Astrocyte of the cerebellum (primary cell): ENCODE measurements at places on chromosomes 4 and X.

GRCh38 chrX:120727911-120728310 is 98.1 kb upstream of the C1GALT1C1 start:
- no peak for DNase-seq

- DNase-seq: no peak
Measured at GRCh38 chr4:171235521-171235920, 577.7 kb upstream of the GALNTL6 start.

DNA sequence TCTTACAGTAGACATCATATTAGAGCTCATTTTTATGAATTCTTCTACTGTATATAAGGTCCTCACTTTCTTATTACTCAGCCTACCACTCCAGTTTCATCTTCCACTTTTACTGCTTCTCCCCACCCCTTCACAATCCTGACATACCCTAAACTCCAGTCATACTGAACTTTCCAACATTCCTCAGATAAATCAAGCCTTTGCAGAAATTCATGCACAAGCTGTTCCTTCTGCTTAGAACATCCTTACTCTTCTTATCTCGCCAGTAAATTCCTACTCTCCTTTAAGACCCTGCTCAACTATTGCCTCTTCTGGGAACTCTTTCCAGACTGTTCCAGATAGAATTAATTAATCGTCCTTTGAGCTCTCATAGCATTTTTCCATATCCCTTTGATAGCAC is 24.8 kb downstream of the RTL9 start:
- no peak for DNase-seq

- DNase-seq: no peak
Measured at GRCh38 chr4:90580326-90580725, 453.1 kb downstream of the CCSER1 start.

DNA sequence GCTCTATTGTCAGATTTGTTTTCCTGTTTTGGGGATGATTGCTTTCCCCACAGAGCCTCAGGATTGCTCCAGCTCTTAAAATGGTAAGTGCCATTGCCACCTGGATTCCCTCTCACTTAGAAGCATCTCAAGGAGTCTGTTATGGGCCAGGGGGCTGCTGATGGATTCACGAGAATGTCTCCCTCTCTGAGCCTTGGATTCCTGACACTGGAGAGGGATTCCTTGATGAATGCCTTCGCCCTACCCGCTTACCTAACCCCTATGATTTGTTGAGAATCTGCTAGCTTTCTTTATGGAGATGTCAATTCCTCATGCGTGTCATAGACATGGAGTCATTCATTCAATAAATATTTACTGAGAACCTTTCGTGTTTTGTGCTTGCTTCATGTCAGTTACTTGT is 36.9 kb upstream of the TENM3 start:
- DNase-seq: no peak

GRCh38 chrX:112053169-112053568 is 29.4 kb downstream of the TRPC5 start:
- no peak for DNase-seq

DNA sequence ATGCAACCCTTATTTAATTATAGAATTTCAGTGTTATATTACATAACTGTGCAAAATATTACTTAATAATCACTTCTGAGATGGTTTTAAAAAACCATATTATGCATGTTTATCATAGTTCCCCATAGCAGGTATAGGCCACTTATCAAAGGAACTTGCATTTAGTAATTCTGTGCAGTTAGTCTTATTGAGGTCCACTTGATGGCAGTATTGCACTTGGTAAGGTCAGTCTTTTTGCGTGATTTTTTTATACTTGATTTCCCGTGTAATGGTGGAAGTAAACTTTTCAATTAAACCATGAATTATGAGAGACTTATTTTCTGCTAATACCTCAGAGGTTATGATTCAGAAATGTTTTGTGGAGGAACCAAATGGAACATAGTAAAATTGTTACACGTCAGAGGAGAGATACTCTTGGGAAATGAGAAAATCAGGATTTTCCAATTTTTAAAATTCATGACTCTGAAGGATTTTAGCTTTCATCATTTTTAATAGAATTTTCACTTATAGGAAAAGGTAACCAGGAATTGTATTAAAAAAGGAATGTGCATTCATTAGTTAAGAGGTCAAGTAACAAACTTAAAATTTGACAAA is 230.0 kb downstream of the CCSER1 start:
- peak; percentile 63 for DNase-seq

GRCh38 chr4:99749445-99750391 is 66.9 kb upstream of the DAPP1 start:
- DNase-seq: no peak
